Ureter (tissue), 1 donor: ENCODE measurements at places on chromosomes 13 and 19.
A peak's percentile ranks its signal among the peaks of the same experiment; 100 is the strongest.

DNA sequence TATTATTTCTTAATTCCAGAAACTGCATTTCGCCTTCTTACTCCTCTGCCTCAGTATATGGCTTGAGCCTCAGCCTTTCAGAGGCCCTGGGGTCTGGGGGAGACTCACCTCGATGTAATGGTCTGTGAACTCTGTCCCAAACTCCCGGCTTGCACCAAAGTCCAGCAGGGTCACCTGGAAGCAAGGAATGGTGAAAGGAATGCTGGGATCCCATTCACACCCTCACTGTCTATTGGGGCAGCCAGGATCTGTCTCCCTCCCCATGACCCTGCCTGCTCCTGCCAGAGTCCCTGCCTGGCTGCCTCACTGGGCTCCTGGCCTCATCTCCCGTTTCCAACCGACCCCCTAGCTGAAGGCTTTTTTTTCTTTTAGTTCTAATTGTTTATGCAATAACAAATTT, 5.4 kb upstream of the NUMBL start:
- no peak for DNase-seq

DNA sequence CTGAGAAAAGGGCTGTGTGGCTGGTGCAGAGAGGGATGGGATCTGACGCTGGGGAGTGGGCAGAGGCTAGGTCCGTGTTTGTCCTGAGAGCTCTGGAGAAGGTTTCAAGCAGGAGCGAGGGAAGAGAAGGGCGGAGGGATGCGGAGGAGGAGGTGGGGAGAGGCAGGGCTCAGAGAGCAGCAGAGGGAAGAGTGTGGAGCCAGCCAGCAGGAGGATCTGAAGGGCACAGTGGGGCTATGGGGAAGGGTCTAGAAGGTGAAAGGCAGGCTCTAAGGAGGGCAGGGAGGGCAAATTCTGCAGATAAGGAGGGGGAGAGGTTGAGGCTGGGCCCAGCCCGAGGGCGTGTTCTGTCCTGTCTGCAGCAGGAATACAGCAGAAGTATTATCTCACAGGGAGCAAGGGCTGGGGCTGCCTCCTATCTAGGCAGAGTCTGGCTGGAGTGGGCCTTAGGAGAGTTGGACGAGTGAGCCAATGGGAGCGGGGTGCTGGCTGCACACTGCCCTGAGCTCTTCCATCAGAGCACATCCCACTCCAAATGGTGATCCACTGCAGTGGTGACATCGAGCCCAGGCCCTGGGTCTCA, 6.1 kb downstream of the AP2A1 start:
- DNase-seq: no peak

- DNase-seq: no peak
These were observed 1299.2 kb upstream of the SPRY2 start for GRCh38 chr13:81639984-81640582.

DNA sequence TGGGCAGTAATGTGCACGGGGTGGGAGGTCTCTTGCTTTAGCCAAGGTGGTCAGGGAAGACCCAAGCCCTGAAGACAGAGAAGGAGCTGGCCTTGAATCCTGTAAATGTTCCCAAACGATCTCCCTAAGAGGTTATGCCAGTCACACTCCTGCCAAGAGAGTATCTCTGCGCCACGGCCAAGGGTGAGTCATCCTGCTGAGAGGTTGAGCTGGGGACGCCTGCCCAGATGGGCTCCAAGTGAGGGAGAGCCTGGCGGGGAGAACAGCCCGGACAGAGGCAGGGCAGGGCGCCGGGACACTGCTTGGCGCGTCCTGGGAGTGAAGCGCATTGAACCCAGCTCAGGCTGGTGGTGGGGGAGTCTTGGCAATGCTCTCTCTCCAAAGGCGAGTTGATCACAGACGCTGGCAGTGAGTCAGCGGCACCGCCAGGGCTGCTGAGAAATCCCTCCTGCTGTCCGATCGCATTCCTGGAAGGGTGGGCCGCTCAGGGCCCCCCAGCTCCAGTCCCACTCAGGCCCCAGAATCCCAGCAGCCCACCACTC, 16.4 kb downstream of the SULT2B1 start:
- DNase-seq: peak; percentile 86

DNA sequence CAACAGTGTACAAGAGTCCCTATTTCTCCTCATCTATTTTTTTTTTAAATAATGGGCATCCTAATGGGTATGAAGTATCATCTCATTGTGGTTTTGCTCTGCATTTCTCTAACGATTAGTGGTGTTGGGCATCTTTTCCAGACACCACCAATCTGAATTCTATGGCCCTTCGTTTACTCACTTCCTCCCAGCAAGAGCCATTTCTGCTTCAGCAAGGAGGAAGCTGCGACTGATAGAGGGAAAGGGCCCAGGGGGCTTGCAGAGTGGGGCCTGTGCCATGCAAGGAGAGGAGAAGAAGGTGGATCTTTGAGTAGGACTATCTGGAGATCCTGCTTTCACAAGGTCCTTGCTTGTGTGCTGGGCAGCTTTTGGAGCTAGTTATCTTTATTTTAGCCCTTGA, 58.0 kb downstream of the USPL1 start:
- no peak for DNase-seq

DNA sequence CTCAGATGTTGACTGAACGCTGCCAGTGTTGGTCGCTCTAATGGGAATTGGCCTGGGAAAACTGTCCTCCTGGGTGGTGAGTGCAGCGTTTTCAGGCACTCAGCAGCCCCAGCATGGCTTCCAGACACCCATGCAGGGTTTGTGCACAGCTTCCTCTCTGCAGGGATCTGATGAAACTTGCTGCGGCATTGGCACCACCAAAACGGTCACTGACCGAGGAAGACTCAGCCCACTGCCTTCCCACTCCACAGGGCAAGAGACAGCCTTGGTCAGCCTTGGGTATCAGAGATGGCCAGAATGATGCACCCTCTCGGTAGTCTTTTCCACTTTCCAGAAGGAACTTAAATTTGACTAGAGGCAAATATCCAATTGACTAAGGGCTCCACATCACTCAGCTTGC, 398.9 kb downstream of the IRS2 start:
- no peak for DNase-seq

DNA sequence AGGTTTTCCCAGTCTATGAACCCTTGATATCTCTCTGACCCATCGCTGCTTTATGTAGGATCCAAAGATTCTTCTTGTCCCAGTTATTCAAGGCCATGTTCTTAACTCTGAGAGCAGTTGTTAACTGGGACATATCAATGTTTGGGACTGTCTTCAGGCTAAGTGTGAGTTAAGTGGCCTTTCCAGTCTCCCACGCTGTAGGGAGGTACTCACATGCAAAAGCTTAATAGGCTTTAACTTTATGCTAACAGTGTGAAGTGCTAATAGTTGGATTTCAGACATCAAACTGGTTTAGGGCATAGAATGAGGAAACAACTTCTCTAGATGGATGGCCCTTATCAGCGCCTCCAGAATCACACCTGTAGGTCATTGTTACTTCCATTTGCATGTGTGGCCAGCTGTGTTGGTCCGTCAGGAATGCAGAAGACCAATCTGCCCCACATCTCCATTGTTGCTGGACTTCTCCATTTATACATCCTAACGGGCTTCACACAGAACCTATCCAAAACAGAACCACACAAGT, 104.7 kb upstream of the MBNL2 start:
- no peak for DNase-seq

GRCh38 chr13:67048084-67048820, 181.9 kb downstream of the PCDH9 start:
- DNase-seq: no peak

GRCh38 chr13:110643768-110644421, 28.6 kb downstream of the NAXD start:
- DNase-seq: no peak

- no peak for DNase-seq
These were observed 13.8 kb downstream of the TIMM13 start for GRCh38 chr19:2413629-2414028.

DNA sequence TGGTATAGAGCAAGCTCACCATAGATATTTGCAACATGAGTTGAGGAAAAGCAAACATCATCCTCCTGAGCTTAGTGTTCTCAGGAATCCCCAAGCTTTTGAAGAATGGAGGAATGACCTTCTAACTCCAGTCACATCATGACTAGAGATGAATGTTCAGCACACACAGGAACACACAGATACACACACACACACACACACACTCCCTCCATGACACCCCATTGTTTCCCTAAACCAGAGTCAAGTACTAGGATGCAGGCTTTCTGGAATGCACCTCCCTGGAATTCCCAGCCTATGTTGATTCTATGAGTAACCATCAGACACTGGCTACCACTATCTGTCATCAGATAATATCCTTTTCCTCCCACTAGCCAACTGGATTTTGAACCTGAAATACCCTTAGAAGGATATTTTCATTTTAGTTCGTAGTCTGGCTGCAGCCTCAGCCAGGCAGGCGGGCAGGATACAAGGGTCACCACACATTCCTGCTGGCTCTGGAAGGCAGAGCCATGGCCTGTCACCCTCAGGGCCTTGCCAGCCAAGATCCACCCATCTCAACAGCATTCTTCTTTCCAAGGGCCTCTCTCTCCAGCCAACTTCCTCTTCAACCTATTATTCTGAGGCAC, 162.4 kb downstream of the FOXO1 start:
- no peak for DNase-seq

DNA sequence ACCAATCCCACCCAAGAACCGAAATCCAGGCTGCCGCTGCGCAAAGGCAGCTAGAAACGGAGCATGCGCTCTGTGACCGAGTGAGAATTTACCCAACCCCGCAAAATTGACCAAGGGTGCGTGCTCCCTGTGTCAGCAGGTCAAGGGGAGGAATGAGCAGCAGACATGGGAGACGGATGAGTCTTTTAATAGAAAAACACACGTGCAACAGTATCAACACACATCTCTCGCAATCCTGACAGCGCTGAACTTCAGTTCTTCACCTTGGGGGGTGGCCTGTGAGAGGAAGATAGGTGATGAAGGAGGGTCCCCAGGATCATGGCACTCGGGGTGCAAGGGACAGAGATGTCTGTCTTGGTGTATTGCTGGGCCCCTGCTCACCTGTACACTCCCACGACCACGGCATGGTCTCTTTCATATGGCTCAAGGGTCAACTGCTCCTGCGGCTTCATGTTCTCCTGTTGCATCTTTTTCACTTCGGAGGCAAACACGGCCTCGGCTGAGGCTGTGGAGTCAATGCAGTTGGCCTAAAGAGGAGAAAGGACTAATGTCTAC, 402 bp upstream of the DYRK1B start:
- DNase-seq: no peak

GRCh38 chr13:43408274-43408673, 378.5 kb downstream of the ENOX1 start:
- DNase-seq: no peak

GRCh38 chr13:82898586-82898985, 983.7 kb downstream of the SLITRK1 start:
- DNase-seq: no peak

DNA sequence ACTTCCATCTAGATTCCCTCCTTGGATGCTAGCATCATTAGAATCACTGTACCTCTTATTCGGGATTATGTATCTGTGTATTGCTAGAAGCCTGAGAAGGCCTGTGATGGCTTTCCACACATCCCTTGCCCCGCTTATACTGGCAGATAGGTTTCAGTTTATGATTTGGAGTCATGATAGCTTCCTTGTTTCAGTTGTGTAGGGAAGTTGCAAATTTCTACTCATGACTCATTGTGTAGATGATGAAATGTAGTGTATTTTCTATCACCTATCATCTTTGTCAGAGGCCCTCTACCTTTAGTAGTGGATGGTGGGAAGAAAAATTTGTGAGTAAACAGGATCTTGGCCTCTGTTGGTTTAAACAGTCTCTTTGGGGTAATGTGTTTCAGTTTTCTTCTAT, 165.2 kb downstream of the GGACT start:
- no peak for DNase-seq

GRCh38 chr13:99657848-99658260, 156.6 kb downstream of the TM9SF2 start:
- DNase-seq: no peak
